NCI-H2171 treated with DMSO at 0.1 percent for 48 hours (cell line): ENCODE measurements at places on chromosomes 3 and 15.

- DNase-seq, result no peak
Measured at GRCh38 chr15:72229947-72230196, 1.1 kb downstream of the PKM start.

GRCh38 chr3:4529876-4530588 is 36.9 kb downstream of the ITPR1 start:
- DNase-seq, result no peak

- no peak for DNase-seq
Measured at GRCh38 chr3:45865563-45865962, 20.8 kb upstream of the CCR9 start.

DNA sequence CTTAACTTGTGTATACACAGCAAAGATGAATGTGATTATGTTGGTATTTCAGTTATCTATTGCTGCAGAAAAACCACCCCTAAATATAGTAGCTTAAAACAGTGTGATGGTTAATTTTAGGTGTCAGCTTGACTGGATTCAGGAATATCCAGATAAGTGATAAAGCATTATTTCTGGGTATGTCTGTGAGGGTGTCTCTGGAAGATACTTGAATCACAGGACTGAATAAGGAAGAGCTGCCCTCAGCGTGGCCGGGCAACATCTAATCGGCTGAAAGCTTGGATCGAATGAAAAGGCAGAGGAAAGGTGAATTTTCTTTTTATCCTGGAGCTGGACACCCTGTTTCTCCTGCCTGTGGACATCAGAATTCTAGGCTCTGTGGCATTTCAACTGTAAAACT is 132.0 kb upstream of the SYNPR start:
- no peak for DNase-seq

- DNase-seq, result no peak
Measured at GRCh38 chr3:129688271-129688895, 81.9 kb upstream of the PLXND1 start.

- DNase-seq, result no peak
Measured at GRCh38 chr3:14324224-14324944, 78.0 kb upstream of the SLC6A6 start.

- no peak for DNase-seq
Measured at GRCh38 chr3:181721046-181721875, 9.5 kb downstream of the SOX2 start.

- no peak for DNase-seq
Measured at GRCh38 chr15:99614749-99615288, 49.0 kb downstream of the MEF2A start.

- peak; percentile 4 for DNase-seq
Measured at GRCh38 chr3:37862219-37862902, 681 bp downstream of the CTDSPL start.

DNA sequence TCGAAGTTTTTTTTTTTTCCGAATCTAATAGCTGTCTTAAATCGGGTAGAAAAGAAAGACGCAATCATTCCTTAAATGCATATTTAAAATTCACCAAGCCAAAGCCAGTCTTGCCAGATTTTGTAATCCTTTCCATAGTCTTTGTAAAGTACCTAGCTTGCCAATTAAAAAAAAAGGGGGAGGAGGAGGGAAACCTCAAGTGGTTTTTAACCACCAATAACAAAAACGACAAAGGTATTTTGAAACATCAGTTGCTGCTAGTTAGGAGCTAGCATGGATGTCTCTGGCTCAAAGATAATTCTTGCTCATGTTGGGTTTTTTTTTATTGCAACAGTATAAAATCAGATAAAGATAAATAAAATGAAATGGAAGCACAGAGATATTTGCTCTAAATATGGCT is 187.9 kb downstream of the MECOM start:
- no peak for DNase-seq

DNA sequence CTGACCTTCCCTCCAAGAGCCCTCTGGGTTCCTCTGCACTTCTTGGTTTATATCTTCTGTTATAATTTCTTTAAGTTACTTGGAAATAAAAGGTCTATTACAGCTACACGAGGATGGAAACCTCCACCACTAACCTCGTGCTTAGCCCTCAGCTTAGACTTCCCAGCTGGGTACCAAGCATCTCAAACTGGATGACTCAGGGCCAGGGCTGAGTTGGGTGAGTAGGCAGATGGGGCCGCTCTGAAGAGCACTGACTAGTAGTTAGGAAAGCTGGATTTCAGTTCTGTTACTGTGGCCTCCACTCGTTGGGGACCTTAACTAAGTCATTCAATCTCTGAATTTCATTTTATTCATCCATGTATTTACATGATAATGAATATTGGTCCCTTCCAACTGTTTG is 1036.6 kb downstream of the IGSF11 start:
- no peak for DNase-seq

GRCh38 chr15:27808182-27808581 is 290.9 kb downstream of the OCA2 start:
- DNase-seq, result no peak

- no peak for DNase-seq
Measured at GRCh38 chr3:155088706-155089345, 8.7 kb downstream of the MME start.

- peak; percentile 74 for DNase-seq
Measured at GRCh38 chr3:126208606-126209256, 28.3 kb upstream of the ALDH1L1 start.

- no peak for DNase-seq
Measured at GRCh38 chr15:60916032-60916678, 312.9 kb downstream of the RORA start.

DNA sequence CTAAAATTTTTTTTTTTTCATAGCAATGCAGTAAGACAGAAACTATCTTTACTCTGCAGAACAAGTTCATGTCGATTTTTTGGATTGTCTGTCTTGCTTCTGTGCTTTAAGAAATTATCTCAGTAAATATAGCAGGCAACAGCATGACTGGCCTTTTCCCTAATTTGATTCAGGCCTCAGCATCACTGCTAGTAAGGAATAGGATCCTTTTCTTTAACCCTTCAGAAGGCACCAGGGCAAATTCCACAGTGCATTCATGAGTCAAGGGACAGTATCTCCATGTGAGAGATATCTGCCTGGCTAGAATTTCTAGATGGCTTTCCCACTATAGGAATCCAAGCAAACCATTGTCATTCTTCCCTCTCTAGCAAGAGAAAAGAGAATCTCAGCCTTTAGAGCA is 71.4 kb downstream of the TIPARP start:
- DNase-seq, result no peak

DNA sequence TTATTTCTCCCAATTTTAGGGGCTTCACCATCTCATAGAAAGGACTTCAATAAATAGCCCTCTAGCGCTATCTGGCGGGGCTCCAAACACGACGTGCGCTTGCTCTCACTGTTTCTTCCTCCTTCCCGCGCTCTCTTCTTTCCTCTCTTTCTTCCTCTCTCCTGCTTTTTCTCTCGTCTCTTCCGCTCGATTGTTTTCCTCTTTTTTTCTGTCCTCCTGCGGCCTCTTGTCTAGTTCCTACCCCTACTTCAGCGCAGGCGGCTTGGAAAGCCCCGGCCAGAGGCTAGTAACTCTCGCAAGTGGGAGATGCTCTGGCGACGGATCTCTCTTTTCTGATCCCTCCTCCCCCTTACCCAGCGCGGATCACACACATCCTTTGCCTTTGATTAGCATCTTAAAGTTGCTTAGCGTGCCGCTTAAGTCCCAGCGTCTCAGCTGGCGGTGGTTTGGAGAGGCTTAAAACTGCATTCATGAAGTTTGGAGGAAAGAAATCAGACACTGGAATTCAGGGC is 6.2 kb upstream of the MEIS2 start:
- DNase-seq, result no peak

DNA sequence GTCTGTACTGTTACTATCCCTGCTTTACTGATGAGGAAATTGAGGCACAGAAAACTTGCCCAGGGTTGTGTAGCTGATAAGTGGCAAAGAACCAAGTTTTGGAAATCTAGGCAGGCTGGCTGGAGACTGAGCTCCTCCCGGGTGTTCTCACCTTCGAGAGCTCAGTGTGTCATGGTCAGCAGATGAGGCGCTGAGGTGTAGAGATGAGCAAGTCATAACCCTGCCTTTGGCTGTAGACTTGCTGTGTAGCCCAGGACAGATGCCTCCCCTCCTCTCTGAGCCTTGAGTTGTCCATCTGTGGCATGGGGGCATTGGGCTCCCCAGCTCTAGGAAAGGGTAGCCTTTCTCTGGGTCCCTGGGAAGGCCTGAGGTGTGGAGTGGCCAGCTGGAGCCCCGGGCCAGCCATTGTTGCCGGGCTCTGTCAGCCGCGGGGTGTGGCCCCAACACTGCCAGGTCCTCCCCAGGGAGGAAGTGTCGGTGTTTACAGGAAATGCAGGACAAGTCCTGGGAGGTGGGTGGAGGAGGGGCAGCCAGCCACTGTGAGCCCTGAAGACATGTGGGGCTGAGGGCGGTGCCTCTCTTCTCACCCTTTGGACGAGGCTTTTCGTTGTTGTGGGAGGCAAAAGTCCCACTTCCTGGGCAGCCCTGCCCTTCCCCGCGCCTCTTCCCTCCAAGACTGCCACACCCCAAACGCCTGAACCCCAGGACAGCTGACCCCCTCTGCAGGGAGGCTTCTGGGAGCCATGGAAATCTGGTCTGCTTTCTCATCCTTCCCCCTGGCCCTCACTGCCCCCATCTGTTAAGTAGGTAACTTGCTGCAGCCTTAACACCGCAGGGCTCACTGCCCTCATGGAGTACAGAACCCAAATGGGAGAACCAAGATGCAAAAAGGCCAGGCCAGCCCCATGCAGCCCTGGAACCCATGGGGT is 29.1 kb downstream of the FGD5 start:
- DNase-seq, result no peak

GRCh38 chr3:159080821-159081220 is 279.0 kb downstream of the MFSD1 start:
- DNase-seq, result no peak

- DNase-seq, result no peak
Measured at GRCh38 chr15:25693321-25694238, 169.5 kb downstream of the ATP10A start.

- DNase-seq, result no peak
Measured at GRCh38 chr3:53519065-53519709, 24.8 kb downstream of the CACNA1D start.

DNA sequence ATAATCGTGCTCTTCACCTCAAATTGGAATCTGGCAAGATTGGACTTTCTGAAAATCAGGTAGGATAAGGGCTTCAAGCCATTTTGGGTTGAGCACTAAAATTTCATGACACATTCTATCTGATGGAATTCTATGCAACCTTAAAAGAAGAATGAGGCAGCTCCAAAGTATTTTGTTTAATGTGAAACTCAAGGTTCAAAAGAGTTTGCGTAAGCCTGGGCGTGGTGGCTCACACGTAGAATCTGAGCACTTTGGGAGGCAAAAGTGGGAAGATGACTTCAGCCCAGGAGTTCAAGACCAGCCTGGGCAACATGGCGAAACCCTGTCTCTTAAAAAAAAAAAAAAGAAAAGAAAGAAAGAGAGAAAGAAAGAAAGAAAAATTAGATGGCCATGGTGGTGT is 3.6 kb upstream of the PLA1A start:
- DNase-seq, result no peak

DNA sequence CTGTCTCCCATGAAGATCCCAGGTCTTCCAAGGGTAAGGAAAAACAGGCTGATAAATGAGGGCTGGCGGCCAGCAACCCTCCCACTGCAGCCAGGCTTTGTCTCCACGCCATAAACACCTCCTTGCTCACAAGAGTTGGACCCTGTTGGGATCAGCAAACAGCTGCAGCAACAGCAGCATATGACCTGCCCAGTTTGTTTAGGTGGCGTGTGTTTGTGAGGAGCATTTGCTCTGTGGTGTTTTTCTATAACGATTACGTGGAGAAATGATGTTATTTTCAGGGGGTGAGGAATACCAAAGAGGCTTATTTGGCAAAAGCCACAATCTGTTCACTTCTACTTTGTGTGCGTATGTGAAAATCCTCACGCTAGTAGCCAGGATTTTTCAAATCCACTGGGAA is 58.5 kb downstream of the RFTN1 start:
- no peak for DNase-seq

DNA sequence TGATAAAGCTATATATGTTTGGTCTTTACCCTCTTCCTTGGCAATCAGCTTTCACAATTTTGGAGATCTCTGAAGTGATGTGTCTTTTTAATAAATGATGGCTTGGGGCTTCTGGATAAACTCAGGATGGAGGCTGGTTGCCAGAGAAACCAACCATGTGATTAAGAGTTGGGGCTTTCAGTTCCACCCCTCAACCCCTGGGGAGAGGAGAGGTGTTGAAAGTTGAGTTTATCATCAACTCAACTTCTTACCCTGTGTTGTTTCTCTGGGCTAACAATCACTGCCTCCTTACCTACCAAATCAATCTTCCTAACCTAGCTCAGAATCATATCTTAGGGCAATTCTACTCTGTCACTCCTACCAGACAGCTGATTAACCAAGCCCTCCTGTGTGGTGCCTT is 735.8 kb downstream of the ZPLD1 start:
- no peak for DNase-seq

- no peak for DNase-seq
Measured at GRCh38 chr3:25294169-25294805, 133.8 kb upstream of the RARB start.

- no peak for DNase-seq
Measured at GRCh38 chr15:58036579-58036978, 28.9 kb downstream of the ALDH1A2 start.

DNA sequence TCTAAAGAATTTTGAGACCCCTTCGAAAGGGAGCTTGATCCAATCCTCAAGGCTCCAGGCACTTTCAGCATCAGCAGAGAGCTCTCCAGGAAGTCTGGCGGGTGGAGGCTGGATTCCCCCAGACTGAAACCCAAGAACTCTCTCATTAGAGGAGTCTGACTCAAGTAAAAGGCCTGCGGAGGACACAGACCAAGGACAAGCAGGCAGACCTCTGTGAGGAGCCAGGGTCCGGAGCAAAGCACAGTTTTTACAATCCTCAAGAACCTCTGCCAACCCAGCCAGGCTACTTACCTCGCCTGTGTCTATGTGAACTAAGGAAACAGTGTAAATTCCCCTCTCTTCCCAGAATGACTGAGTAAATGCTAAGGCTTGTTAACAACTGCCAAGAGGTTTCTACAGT is 86.2 kb downstream of the FBN1 start:
- DNase-seq, result no peak

DNA sequence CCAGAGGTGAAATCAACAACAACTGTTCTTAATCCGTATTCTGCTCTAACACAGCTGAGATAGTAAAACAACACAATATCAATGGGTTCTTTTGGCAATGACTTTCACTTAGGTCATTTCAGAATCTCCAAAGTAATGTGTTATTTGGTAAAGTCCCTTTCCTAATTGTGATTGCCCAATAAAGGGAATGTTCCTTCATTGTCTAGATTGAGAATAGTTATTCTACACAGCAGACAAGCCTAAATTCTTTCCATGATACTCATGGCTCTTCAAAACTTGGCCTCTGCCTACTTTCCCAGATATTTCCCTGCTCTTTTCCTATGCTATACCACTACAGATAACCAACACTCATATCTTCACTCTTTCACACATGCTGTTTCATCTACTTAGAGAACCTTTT is 219.8 kb downstream of the FMN1 start:
- DNase-seq, result no peak

GRCh38 chr15:91021516-91022074 is 799 bp downstream of the VPS33B start:
- DNase-seq, result peak; percentile 72

DNA sequence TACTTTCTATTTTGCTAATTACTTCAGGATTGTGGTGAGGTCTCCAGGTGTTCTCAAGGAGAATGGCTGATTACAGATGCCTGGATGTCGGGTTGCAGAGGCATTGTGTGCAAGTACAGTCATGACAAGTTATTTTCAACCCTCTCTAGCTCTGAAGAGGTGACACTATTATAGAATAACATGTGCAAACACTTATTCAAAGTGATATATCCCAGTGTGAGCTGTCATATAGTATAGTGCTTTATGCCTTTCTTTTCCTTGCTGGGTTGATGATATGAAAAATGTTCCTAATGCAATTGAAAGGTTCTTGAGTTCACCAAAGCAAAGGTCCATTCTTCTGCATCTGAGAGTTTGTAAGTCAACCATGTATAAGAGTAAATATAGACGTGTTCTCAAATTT is 167.2 kb downstream of the SPATA16 start:
- peak; percentile 11 for DNase-seq
